AG09309 (cell line): ENCODE measurements at places on chromosomes 16 and 17.

GRCh38 chr16:59478838-59479237 lies 744.7 kb upstream of the GOT2 start:
- peak; percentile 33 for DNase-seq

GRCh38 chr16:87979352-87979751 lies 28.1 kb downstream of the BANP start:
- DNase-seq = no peak

DNA sequence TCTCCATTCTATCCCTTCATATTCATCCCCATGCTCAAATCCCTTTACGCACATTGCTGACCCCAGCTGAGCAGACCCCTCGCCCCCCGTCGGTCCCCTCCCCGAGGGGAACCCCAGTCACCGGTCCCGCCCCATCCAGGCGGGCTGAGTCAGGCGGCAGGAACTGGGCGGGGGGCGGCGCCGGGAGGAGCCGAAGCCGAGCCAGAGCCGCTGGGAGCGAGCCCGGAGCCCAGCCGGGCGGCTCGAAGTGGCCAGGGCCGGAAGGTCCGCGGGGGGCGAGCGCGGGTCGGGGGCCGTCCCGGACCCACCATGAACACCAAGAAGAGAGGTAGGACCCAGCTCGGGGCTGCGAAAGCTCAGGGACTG lies 8.6 kb downstream of the RIPOR1 start:
- DNase-seq = no peak

- DNase-seq = no peak
These were observed 65.7 kb upstream of the LRRC37A3 start for GRCh38 chr17:64984851-64985521.

GRCh38 chr17:2975469-2975958 lies 87.9 kb downstream of the OR1D5 start:
- DNase-seq = no peak

DNA sequence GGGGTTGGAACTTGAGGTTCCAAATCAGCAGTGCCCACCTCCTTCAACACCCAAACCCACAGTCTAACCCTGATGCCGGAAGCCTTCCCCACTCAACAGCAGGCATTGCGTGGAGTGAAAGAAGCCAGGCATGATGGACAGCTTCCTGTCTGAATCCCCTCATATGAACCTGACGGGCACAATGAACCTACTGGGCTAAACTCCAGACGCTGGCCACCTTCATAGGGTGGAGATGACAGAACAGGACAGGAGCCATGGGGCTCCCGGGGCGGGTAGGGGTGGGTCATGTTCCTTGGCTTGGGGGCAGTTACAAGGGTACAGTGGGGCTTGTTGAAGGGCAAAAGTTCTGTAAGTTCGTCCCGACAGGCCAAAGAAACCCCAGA lies 460 bp upstream of the HSBP1 start:
- DNase-seq = no peak

- no peak for DNase-seq
These were observed 45.0 kb downstream of the SYNRG start for GRCh38 chr17:37564252-37564651.
